Kasumi-1 (cell line): ENCODE measurements at places on chromosomes 3 and 15.

- peak; percentile 5 for DNase-seq
Measured at GRCh38 chr3:197023241-197023997, 6.2 kb downstream of the MELTF start.

DNA sequence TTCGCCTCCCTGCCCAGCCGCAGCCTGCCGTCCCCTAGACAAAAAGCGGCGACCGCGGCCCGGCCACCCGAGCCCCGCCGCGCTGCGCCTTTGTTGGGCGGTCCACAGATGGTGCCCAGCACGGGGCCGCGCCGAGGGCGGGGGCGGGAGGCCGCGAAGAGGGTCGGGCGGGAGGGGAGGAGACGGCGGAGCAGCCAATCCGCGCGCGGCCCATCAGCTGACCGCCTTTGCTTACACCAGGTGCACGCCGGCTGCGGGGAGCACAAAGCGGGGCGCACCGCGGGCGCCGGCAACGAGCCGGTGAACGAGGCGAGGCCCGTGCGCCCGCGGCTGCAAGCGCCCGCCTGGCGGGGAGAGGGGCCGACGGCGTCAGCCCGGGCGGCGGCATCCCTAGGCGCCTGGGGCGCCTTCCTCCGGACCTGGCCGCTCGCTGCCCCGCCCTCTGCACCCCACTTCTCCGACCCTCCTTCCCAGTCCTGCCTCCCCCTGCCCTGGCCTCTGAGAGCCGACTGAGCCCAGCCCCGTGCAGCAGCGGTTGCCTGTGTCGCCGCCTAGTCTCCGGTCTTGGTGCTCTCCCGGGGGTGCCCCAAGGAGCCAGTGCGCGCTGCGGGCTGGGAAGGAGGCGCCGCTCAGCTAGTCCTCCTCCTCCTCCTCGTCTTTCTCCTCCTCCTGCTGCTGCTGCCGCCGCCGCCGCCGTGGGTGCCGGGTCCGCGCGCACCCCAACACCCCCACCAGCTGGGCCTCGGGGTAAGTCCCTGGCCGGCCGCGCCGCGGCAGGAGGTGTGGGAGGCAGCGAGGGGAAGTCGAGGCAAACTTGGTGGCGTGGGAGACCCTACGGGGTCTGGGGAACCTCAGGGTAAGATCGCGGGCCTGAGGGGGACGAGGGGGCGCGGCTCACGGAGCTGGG is at the start of gene LRRN1:
LRRN1 (plus strand) TSS at position 259 of the 907 bp plus-strand sequence. CDS start 45,211 bp downstream, outside the sequence.
- DNase-seq = peak; percentile 30

DNA sequence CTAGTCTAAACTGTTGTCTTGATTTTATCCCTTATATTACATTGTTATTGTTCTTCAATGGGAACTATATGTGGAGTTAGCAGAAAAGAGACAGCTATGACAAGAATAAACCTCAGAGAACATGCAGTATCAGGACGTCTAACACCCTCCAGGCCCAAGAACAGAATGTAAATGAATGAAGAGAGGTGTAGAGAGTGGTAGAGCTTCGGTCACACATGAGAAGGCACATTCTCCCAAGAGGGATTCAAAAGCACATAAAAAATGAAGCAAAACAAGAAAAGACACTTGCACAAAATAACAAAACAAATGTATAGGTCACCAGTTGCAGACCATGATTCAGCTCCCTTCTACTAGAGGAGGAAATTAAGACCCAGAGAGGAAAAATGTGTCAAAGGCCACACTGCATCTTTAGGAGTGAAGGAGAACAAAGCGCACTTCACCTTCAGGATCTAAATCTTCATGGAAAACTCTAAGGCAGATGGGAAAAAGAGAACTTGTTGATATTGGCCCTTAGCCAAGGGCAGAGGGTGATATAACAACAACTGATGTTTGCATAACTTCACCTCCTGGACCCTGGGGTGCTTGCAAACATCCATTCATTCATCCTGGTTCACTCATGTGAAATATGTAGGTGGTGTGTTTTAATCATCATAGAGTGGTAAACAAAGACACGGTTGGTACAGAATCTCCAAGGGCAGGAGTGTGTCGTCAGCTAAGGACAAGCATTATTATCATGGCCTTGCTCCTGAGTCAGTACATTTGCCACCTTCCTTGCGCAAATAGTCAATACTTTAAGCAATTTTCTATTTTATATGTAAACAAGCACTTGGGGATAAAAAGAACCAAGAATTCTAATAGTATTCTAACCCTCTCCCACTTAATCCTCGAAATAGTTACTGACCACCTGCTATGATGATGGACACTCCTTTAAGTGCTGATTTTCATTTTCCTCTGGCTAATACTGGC is 8.8 kb downstream of the NEK10 start:
- no peak for DNase-seq

GRCh38 chr3:87272718-87273341 is 3.6 kb downstream of the POU1F1 start:
- DNase-seq = no peak

- DNase-seq = no peak
Measured at GRCh38 chr3:68017069-68017468, 362.7 kb upstream of the SUCLG2 start.

- DNase-seq = peak; percentile 27
Measured at GRCh38 chr3:23760325-23760724, 45.4 kb upstream of the UBE2E1 start.

DNA sequence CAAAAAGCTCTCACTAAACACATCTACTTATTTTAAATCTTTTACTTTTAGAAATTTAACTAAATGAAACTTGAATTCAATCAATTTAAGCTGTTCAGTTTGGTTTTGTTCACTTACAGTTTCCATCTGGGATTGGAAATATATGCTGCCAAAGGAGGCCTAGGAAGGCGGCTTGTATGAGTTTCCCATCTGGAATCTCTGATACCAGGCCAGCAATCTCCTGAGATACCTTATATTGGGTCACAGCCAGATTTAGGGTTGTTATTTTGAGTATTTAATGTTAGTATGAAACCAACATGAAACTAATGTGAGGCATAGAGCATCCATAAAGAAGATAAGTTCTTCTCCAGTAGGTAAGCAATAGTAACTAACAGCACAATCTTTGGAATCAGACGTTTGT is 94.6 kb downstream of the GMNC start:
- no peak for DNase-seq

DNA sequence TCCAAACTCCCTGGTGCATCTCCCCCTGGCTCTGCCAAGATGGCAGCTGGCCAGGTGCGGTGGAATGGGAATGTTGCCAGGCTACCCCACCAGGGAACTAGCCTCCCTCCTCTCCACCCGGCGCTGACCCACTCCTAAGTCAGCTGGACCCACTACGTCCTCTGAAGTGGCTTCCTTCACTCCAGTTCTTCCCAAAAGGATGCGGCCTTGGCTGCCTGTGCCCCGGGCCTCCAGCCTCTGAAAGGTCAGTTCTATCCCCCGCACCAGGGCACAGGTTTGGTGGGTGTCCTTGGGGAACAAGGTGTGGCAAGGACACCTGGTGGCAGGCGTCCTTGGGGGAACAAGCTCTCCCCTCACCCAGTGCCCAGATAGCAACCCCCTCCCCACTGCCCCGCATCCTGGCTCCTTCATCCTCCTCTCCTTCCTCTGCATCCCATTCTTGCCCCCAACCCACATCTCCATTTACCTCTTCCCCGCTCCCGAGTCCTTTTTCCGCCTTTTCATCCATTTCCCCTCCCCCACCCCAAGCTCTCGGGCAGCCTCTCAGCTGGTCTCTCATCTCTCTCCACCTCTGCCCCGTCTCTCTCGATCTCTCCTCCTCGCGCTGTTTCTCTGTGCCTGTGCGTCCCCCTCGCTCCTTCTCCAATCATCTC is 54.0 kb downstream of the LHFPL4 start:
- no peak for DNase-seq

DNA sequence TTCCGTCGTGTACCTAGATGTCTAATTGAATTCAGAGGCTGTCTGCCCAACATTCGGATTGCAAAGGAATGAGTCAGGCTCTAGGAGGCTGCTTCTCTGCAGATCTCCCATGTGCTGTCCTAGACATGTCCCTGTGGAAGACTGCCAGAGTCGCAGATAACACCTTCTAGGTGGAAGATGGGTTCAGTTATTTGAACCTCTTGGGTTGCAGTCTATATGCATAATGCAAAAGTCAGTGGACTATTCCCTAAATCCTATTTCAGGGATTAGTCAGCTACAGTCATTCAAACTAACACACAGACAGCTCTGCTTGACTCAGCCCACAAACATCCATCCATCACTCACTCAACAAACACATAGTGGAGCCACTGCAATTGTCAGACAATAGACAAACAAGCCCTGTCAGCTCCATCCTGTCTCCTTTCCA is 300.0 kb upstream of the CTNNB1 start:
- DNase-seq = no peak

DNA sequence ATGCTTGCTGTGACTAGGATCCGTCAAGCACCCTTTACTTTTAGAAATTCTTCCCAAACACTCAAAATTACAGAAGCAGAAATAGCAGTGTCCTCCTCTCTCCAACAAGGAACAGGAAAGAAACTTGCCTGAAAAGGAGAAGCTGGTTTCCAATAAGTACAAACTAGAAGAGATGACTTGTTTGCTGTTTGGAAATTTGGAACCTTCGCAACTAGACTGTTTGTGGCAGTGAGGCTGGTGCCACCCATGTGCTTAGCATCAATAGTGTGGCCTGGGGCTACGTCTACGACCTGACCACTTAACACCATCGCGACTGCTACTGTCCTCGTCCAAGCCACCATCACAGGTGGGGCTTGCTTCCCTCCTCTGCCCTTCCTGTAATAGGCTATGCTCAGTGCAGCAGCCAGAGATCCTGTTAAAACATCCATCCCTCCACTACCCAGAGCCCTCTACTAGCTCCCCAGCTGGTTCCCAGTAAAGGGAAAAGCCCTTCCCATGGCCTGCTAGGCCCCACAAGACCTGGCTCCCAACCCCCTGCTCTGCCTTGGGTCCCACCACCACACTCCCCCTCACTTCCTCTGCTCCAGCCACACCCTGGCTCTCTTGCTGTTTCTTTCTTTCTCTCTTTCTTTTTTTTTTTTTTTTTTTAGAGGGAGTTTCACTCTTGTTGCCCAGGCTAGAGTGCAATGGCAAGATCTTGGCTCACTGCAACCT is 52.6 kb upstream of the CCR2 start:
- DNase-seq = peak; percentile 56

DNA sequence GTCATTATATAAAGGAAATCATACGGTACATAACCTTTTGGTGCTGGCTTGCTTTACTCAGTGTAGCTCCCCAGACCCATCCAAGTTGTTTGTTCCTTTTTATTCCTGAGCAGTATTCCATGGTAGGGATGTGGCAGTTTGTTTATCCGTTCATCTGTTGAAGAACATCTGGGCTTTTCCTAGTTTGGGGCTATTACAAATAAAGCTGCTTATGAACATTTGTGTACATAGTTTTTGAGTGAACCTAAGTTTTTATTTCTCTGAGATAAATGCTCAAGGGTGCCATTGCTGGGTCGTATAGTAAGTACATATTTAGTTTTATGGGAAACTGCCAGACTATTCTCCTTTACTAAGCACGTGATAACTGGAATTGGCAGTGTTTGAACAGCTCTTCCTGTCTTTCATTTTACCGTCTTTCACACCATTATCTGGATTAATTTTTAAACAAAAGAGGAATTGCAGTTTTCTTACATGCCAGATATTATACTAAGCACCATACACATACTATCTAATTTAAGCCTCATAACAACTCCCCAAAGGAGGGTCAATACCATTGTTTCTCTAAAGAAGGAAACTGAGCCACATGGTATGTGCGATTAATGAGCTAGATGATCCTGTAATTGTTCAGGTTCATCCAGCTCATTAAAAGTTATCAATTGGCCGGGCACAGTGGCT is 85.6 kb downstream of the PTPRG start:
- DNase-seq = no peak

DNA sequence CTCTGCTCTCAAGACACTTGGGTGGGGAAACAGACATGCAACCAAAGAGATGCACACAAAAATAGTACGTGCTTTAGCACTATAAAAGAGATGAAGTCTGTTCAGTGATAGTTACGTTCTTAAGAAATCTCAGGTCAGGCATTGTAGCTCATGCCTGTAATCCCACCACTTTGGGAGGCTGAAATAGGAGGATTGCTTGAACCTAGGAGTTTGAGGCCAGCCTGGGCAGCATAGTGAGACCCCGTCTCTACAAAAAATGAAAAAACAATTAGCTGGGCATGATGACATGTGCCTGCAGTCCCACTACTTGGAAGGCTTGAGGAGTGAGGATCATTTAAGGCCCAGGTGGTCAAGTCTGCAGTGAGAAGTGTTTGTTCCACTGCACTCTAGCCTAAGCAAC is 35.4 kb upstream of the GP5 start:
- DNase-seq = no peak

DNA sequence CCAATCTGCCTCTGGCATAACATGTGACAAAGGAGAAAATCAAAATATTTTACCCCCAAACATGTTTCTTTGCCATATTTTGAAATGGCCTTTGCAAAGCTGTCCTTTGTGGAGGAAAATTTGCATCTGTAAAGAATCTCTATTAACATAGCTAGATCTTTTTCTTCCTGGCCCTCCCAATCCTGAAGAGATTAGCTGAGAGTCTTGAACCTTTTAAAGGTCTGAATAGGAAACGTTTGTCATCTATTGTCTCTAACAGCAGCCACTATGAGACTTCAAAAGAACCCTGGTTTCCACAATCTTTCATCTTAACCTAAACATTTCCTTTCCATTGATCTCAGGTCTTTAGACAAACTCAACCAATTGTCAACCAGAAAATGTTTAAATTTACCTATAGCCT is 520.9 kb upstream of the TGFBR2 start:
- no peak for DNase-seq

DNA sequence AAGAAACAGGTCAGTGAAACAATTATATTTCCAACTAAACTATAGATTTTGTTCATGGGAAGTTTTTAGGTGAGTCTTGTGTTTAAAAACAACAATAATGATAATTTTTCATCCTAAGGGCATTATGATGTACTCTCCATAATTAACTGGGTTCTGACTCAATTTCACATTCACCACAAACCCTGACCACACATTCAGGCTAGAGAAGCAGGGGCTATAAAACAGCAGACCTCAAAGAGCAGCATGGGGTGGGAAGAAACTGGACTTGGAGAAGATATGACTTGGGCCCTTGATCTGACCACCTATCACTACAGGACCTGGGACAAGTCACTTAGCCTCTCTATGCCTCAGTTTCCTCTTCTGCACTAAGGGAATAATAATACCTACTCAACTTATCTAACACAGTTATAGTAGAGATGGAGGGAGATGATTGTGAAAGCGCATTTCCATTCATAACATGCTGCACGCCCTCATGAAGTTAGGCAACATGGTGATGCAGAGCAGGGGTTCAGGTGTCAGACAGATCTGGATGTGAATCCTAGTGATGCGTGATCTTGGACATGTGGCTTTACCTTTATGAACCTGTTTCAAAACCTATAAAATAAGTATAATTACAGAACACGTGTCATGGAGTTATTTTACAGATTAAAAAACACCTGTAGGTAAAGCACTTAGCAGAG is 63.0 kb upstream of the ACP3 start:
- no peak for DNase-seq

DNA sequence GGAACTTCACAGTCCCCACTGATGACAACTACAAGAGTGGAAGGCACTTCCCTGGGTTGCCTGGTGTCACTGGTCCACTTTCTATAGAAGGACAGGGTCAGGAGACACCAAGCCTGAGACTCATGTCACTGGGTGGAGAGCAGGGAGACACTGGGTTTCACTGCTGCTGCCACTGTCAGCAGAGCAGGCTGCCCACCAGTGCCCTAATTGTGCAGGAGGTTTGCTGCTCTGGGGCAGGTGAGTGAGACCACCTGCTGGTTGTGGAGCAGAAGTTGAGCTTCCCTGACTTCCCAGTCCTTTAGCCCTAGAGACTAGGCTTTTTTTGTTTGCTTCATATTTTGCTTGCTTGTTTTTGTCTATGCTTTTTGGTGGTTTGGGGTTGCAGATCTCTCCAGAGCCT is 528.4 kb upstream of the RGMA start:
- DNase-seq = no peak
